Tibial artery (tissue), 4 donors: ENCODE measurements at places on chromosomes 12 and 14.

DNA sequence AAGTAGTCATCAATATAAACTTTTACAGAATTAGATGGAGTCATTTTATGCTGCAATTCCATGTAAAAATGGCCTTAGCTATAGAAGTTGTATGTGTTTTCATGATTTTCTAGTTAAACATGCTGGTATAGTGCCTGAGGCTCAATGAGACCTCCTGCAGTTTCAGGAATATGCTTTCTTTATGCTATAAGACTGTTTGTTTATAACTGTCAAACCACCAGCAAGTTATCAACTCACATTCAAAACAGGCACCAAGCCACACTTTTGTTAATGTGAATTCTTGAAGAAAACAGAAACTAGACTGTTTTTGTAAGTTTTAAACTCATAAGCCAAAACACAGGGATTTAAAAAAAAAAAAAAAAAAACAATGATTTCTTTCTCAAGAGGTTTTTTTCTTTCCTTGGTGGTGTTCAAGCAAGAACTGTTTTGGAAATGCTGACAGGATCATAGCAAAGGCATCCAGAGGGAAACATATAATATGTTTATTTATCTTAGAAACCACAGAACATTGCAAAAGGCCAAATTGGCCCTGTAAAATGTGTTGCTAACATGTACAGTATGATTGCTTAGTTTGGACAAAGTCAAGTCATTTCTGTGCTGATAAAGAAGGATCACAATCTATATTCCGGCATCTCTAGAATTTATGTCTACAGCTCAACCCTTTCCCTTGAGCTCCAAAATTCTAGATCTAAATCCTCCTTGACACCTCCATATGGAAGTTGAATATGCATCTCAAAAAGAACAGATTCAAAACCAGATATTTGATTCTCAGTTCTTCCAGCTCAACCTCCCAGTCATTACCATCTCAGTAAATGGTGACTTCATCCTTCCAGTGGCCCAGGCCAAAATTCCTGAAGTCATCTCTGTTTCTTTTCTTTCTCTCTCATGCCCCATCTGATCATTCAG is 29.0 kb upstream of the LUM start:
- H3K36me3 ChIP-seq = no peaks in the 10 kb centered on the region
- no peak overlapping the region for H3K4me3 ChIP-seq
- DNase-seq = no peak
- H3K4me1 ChIP-seq = peaks cover 18% of the 10 kb centered on the region
- no peaks in the 10 kb centered on the region for H3K27me3 ChIP-seq

- DNase-seq = no peak
- H3K36me3 ChIP-seq = no peaks in the 10 kb centered on the region
- no peaks in the 10 kb centered on the region for H3K4me1 ChIP-seq
- H3K27me3 ChIP-seq = no peaks in the 10 kb centered on the region
- H3K4me3 ChIP-seq = no peak overlapping the region
- no peak overlapping the region for H3K27ac ChIP-seq
Observed at GRCh38 chr14:44283836-44284235, 223.2 kb downstream of the FSCB start.

- H3K4me3 ChIP-seq = no peak overlapping the region
- H3K4me1 ChIP-seq = no peaks in the 10 kb centered on the region
- DNase-seq = no peak
- H3K36me3 ChIP-seq = peaks cover 98% of the 10 kb centered on the region
Observed at GRCh38 chr14:93219103-93219726, 12.2 kb downstream of the UBR7 start.

DNA sequence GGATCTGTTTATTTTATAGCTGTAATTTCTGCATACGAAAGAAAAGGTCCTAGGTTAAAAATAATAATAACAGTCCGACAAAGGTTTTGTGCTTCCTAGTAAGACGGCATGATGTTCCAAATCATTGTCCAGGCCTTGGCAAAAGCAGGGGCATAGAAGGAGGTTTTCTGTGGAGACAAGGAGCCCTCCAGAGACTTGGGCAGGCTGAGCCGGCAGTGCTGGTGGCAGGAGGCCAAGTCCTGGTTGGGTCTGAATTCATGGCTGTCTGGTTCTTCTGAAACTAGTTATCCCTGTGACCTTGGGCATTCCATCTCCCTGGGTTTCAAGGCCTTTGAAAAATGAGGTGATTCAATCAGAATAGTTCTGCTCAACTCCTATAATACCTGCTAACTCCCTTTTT is 44.0 kb downstream of the KCNK13 start:
- no peak overlapping the region for H3K27ac ChIP-seq
- no peaks in the 10 kb centered on the region for H3K27me3 ChIP-seq
- H3K36me3 ChIP-seq = no peaks in the 10 kb centered on the region
- DNase-seq = no peak
- no peak overlapping the region for H3K4me3 ChIP-seq

DNA sequence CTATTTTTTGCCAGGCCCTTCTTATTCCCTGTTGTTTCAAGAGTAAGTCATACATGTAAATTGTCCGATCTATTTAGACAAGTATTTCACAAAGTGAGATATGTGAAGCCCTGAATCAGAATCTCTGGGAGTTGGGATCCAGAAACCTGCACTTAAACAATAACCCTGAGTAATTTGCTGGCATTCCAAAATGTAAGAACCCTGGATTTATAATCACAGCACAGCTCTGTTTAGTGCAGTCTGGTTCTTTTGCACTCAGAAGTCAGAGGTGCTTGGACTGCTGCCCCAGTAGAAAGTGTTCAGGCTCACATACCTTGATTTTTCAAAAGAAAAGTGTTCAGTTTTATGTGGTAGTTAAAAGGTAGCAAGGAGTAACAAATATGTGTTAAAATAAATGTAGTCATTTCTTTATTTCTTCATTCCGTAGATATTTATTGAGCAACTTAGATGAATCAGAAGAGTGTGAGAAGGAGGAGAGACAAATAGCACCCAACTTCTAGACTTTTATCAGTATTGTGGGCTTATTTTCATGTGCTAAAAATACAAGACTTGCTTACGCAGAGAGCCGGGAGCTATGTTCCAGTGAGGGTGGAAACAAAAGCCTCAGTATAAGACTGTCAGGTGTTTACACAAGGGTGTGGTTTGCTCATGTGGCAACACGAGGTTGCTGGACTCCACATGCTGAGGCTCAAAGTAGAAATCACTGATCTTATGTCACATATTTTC is 70.1 kb downstream of the SYNE2 start:
- H3K27me3 ChIP-seq = no peaks in the 10 kb centered on the region
- H3K4me1 ChIP-seq = no peaks in the 10 kb centered on the region
- no peak for DNase-seq
- no peaks in the 10 kb centered on the region for H3K36me3 ChIP-seq
- no peak overlapping the region for H3K4me3 ChIP-seq

GRCh38 chr12:39037115-39037514 is 131.7 kb upstream of the CPNE8 start:
- H3K36me3 ChIP-seq = no peaks in the 10 kb centered on the region
- H3K27ac ChIP-seq = no peak overlapping the region
- DNase-seq = no peak
- no peak overlapping the region for H3K4me3 ChIP-seq
- no peaks in the 10 kb centered on the region for H3K27me3 ChIP-seq

- no peak overlapping the region for H3K4me3 ChIP-seq
- peak overlapping the region; percentile 38 for H3K27ac ChIP-seq
Observed at GRCh38 chr12:108120863-108121165, 8.3 kb upstream of the WSCD2 start.

- DNase-seq = no peak
- no peak overlapping the region for H3K27ac ChIP-seq
- no peaks in the 10 kb centered on the region for H3K27me3 ChIP-seq
- H3K4me1 ChIP-seq = no peaks in the 10 kb centered on the region
Observed at GRCh38 chr14:80958226-80958625, 2.8 kb downstream of the TSHR start.

- H3K4me3 ChIP-seq = peak overlapping the region; percentile 3
- no peak overlapping the region for H3K27ac ChIP-seq
- H3K4me1 ChIP-seq = peaks cover 13% of the 10 kb centered on the region
- no peaks in the 10 kb centered on the region for H3K36me3 ChIP-seq
- H3K27me3 ChIP-seq = no peaks in the 10 kb centered on the region
- no peak for DNase-seq
Observed at GRCh38 chr12:112005419-112006395, 7.3 kb downstream of the TMEM116 start.
